AG09319 (cell line): ENCODE measurements at places on chromosomes 1 and 21.

DNA sequence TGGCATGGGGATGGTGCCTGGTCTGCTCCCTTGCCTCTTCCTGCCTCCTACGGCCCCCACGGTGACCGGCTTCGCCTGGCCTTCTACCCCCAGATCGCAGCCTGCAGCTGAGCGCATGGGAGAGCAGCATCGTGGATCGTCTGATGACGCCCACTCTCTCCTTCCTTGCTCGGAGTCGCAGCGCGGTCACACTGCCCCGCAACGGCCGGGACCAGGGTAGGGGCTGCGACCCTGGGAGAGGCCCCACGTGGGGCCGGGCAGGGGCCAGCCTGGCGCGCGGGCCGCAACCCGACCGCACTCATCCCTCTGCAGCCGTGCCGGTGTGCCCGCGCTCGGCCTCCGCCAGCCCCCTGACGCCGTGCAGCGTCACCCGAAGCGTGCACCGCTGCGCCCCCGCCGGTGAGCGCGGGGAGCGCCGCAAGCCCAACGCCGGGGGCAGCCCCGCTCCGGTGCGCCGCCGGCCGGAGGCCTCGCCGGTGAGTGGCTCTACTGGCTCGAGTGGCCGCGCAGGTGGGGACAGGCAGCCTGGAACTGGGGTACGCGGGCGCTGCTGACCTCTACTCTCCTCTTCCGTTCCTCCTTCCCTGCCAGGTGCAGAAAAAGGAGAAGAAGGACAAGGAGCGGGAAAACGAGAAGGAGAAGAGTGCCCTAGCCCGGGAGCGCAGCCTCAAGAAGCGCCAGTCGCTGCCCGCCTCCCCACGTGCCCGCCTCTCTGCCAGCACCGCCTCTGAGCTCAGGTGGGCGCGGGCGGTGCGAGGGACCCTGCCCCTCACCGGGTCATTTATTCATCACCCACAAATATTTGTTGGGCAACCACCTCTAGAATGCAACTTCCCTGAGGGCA is 20.4 kb downstream of the MAP7D1 start:
- no peak for DNase-seq

- peak; percentile 7 for DNase-seq
Observed at GRCh38 chr1:220680085-220680687, 10.0 kb upstream of the C1orf115 start.

DNA sequence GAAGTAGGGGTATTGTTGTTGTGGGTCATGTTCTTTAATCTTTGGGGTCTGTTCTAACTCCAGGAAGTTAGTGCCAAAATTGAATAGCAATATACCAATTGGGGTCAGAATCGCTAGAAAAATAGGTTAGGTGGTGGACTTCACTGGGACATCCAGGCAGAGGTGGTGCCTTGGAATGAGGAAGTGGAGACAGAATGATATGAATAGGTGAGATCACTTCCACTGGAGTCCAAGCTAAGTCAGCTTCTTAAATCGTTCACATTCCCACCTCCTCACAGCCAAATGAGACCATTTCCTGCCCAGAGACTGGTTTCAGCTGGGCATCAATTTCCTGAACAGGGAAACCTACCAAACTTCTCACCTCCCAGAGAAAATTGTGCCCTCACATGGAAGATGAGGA is 137.8 kb upstream of the RAB4A start:
- no peak for DNase-seq

DNA sequence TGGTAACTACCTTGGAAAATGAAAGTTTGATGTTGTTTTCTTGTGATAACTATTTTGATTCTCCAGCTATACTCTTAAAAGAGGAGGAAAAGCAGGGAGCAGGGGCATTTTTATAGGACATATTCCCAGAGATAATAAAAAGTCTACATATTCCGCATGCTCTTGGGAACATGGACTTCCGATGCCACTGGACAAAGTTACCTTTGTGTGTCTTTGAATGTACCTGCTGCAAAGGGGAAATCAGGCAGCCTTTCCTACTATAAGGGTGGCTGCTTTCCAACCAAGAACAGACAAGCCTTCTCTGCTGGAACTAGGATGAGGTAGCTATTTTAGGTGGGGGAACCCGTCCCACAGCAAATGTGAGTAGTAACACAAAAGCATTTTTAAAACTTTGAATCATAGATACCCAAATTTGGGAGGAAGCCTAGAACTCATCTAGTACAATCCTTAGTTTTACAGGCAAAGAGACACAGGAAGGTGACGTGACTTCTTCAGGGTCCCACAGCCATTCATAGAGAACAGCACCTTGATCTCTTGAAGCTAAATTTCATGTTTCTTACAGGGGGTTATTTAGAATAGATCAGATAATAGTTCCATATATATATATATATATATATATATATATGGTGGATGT is 179.9 kb downstream of the FASLG start:
- no peak for DNase-seq

DNA sequence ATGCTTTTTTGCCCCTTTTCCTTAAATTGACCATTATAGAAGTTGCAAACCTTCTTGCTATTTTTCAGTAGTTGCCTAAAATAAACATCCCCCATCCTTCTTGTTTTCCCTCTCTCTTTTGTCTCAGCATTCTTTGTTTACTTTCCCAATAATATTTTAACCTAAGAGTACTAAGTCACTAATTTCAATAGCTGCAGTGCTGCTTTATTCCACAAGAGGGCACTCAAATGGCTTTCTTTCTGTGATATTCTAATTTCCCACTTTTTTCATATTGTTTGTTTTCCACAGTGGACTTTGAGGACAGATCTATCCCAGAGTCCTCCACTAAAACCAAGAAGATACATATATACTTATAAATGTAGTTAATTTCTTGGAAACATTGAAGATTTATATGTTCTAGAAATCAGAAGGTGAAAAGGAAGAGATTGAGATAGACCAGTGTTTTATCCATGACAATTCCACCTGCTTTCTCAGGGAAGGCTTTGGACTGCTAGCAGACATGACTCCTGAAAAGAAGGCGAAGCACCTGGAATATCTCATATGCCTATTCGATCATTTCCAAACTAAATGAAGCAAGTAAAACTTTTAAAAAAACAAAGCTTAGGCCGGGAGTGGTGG is 104.8 kb upstream of the GRIK1 start:
- DNase-seq, result no peak

GRCh38 chr1:66925558-66925910 is 744 bp downstream of the MIER1 start:
- no peak for DNase-seq

- DNase-seq, result no peak
Observed at GRCh38 chr1:207754974-207755700, 3.3 kb downstream of the CD46 start.

DNA sequence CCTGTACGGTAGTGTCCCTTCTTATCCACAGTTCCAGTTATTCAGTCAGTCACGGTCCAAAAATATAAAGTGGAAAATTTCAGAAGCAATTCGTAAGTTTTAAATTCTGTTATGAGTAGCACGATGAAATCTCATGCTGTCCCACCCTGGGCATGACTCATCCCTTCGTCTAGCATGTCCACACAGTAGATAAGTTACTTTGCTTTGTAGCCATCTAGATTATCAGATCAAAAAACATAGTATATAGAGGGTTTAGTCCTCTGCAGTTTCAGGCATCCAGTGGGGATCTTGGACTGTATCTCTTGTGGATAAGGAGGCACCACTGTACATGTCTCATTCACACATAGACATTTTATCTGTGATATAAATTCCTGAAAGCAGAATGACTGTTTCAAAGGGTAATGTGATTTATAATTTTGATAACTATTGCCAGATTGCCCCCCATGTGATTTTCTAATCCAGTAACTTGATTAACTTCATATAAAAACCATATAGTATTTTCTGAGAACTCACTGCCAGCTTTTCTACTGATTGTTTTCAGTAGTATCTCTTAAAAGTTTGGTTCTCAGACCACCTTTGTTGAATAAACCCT is 143.3 kb downstream of the DYRK1A start:
- DNase-seq, result no peak

GRCh38 chr1:91124290-91124985 is 102.6 kb upstream of the ZNF644 start:
- DNase-seq, result no peak

DNA sequence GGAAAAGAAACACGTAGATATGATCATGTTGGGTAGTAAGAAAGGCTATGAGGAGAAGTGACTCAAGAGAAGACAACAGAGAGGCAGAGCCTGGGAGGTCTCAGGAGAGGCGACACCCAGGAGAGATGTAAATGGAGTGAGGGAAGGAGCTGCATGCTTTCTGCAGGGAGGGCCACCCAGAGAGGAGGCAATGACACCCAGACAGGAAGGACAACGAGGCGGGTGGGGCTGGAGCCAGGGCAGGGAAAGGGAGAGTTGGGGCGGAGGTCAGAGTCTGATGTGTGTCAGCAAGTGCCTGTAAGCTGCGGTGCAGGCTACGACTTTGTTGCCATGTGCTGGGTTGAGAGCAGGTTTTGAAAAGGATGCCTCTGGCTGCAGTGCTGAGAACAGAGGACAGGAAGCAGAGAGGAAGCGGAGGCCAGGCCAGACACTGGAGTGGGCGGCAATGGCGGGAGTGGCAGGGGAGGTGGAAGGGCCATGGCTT is 31.3 kb downstream of the SLC1A7 start:
- DNase-seq, result no peak

- no peak for DNase-seq
Observed at GRCh38 chr1:187734427-187734826, 905.7 kb downstream of the PLA2G4A start.

GRCh38 chr1:117633423-117633822 is 27.6 kb downstream of the TENT5C start:
- DNase-seq, result no peak

DNA sequence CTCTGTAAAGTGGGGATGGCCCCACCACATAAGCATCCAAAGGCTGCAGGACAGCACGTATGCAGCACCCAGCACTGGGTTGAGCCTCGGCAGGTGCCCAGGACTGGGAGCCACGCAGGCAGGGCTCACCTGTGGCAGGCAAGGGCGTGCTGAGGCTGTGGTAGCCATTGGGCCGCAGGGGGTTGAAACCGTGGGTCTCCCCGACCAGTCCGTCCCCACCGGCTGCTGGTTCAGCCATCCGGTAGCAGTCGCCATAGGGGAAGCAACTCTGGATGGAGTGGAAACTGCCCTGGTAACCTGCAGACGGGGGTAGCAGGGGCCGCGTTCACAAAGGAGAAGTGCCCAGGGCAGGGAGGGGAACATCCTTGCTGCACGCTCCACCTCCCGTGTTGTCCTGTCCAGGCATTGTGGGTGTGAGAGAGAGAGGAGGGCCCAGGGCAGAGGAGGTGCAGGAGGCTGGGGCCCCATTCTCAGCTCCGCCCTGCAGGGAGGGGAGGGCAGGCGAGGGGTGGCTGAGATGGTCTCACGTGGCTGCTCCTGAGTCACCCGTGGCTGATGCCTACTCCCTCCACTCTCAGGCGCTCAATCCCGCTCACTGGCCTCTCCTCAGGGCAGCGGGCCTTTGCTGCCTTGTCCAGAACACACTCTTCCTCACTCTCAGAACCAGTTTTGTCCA is 49.9 kb downstream of the DMRTB1 start:
- no peak for DNase-seq

DNA sequence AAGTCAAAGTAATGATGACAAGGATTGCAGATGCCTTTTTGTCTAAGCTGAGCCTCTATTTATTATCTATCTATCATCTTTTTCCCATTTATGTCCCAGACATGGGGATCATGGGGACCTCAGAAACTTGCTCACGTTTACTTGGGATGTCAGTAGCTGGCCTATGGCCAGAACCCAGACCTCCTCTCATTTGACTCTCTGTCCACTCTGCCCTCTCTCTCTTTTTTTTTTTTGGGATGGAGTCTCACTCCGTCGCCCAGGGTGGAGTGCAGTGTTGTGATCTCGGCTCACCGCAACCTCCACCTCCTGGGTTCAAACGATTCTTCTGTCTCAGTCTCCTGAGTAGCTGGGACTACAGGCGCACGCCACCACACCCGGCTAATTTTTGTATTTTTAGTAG is 3.7 kb upstream of the ID3 start:
- no peak for DNase-seq

DNA sequence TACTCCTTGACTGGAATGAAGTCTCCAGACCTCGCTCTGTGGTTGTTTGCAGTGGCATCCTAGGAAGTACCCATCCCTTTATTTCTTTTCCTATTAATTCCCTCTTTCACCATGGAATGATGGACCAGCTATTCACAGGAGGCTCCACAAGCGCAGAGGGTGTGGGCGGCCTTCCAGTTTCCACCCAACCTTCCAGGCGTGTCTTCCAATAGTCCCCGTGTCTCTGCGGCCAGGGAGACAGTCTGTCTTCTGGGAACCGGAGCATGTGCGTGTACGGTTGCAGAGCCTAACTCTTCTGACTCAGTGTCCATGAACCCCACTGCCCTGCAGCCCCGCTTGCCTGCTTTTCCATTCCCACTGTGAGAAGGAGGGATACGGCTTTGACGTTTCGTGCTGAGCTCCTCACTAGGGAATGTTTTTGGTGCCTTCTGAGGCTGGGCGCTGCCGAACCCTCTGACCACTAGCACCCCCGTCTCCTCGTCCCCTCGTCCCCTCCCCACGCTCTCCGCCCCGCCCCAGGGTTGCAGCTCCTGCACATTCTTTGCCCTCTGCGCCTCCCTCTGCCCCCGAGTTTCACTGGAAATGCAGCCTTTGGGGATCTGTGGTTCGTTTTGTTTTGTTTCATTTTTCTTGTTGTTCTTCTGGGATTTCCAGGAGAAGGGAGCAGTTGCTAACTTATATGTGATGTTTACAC is 26.3 kb upstream of the FAM3B start:
- no peak for DNase-seq

- DNase-seq, result no peak
Observed at GRCh38 chr1:69553726-69554125, 14.0 kb upstream of the LRRC7 start.

DNA sequence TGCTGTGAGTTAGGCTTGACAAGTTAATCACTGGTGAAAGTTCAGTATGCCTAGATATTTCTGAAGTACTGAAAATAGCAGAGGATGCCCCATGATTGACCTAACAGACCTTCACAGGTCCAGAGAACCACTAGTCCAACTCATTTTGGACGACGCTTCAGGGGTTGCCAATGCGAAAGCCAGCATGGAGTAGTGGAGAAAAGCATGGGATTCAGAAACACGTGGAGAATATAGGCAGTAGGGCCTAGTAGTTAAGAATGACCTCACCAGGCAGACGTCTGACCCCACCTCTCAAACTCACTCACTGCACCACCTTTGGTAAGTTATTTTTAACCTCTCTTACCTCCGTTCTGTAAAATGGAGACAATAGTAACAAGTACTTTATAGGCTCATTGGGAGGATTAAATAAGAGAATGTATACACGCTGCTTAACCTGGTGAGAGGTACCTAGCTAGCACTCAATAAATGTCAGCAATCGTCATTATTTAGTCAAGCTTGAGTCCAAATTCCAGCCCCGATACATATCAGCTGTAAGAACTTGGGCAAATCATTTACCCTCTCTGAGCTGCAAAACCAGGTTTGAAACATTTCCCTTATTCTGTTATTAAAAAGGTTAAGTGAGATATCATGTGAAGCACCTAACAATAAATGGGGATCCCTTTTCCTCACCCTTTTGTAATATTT is 13.2 kb downstream of the PLPP3 start:
- no peak for DNase-seq

- no peak for DNase-seq
Observed at GRCh38 chr1:48947761-48948537, 171.3 kb upstream of the BEND5 start.
